ENCODE measurements at places on chromosomes 6 and 20.

DNA sequence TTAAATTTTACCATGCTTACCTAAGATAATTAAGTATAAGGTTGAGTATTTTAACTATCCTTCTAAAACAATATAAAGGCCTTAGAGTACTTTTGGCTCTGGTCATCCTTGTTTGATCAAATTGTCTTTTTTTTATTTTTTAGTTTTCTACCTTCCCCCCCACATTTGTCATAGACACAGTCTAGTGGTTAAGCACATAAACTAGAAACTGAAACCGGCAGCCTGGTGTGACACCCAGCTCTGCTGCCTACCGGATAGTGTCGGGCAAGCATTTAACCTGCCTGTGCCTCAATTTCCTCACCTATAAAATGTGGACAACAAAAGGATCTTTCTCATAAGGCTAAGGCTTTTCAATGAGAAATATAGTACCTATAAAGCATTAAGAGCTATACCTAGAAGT is 21.6 kb upstream of the TULP4 start:
- DNase-seq = peak; percentile 11

GRCh38 chr20:46566125-46566524 is 15.7 kb upstream of the OCSTAMP start:
- no peak for DNase-seq

DNA sequence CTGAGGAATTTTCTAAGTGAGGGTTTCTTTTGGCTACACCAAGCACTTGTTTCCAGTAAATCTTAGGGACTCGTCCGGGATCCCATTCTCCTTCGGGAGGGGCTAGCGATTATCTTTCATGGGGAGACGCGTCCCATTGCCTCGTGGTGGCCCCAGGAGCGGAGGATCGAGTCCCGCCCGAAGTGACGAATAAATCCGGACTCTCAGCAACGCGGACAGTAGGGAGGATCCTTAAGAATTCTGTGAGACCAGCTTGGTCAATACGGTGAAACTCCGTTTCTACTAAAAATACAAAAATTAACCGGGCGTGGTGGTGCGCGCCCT is 69.1 kb upstream of the PRSS16 start:
- no peak for DNase-seq

GRCh38 chr6:159978291-159979135 is 9.6 kb downstream of the IGF2R start:
- no peak for DNase-seq

DNA sequence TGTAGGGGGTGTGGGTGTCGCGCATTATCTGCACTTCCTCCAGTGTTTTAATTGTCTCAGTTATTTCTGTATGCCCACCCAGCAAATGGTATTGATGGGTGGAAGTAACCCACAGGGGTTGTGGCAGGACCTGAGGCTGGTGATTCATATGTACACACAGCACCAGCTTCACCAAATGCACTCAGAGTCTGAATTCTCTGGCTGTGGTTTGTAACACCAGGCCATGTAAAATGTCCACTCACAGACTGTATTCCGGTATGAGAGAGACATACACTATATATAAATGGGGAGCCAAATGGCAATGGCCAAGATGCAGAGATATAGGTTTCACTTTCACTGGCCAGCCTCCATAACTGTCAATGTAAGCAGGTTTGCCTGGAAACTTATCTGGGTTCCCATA is 76.3 kb upstream of the FBXL4 start:
- no peak for DNase-seq

- DNase-seq = no peak
These were observed 120.0 kb downstream of the CD164 start for GRCh38 chr6:109262261-109262660.

DNA sequence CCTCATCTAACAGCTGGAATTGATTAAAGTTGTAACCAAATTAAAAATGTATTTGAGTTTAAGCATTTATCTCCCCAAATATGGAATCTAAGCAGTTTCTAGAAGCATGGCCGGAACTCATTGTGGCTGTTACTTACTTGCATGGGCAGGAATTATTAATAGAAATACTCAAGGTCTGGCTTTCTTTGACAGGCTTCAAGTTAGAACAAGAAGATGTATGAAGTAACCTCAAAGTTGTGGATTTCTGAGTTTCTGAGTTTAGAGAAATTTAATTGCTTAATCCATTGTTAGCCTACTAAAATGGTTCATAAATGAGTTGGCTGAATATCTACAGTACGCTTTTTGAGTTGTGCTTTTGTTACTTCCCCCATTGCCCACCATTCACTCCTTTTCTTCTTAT is 7.7 kb downstream of the CARMIL1 start:
- DNase-seq = no peak

GRCh38 chr6:152094992-152095592 is 287.6 kb downstream of the ESR1 start:
- DNase-seq = no peak

DNA sequence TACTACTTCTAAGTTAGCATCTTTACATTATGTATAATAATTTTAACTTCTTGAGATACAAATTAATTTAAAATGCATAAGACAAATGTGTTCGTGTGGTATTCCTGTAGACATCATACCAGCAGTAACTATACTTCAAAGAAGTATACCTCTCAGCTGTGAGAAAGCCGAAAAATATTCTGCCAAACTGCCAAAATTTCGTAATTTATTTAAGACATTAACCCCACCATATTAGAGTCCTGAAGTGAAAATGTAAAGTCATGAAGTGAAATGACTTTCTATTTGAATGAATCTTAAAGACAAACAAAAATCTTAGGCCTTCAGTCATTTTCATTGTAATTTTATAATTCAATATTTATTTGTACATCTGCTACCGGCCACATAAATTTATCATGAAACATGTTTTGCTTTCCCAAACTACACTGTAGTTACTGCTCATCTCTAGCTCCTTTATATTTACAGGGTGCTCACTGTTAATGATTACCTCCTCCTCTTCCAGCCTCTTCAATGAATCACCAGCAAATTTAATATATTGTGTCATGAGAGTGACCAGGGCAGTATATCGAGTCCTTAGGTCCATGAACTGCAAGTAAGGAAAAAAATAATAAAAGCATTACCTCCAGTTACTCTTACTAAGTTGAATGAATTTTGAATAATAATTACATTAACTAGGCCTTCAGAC is 18.5 kb downstream of the DST start:
- no peak for DNase-seq

GRCh38 chr20:3229798-3230197 is 9.2 kb downstream of the SLC4A11 start:
- no peak for DNase-seq

DNA sequence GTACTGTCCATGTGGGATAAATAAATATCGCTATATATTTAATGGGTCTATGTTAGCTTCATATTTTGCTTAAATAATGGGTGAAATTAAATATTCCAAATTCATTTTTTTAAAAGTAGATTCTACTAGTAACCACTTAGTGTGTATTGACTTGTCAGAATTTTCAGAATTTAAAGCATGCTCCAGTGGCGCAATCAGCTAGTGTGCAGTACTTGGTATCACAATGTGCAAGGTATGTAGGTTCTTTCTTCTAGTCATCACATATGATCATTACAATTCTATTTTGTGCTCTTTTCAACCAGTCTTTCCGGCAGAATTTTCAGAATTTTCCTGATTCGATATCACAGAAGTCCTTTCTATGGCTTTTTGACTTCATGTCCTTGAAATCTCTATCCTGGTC is 32.6 kb downstream of the PDE7B start:
- no peak for DNase-seq

- DNase-seq = no peak
These were observed 62.5 kb upstream of the TIAM2 start for GRCh38 chr6:154932515-154933027.

DNA sequence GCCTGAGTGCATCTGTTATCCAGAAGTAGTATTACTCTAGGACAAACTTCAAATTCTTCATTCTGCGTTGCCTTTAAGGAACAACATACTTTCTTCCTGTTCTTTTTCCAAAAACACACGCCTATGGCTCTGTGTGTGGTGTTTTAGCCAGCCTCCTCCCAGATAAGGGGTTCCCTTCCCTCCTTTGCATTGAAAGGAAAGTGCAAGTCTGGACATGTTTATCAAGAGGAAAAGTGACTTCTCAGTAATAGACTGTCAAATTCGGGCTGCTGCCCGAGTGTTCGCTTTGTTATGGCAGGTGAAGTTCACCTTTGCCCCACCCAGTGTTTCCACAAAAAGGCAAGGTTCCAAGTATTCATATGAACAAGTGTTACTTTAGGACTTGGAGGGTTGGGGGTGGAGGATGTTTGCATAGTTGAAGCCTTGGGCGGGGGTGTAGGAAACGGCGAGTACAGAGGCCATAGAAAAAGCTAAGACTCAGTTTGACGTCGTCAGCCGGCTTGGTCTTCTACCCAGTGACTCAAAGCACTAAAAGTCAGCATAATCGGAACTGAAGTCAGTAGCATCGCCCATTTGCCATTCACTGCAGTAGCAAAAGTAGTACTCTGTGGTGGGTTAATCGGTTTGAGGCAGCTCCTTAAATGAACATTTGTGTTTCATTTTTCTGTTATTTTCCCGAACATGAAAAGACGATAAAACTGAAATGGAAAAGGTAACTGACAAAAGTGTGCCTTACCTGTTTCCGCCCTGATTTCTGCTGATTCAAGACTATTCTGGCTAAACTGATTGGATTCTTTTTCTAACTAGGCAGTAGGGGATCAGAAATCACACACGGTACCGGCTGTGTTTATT is 12.5 kb downstream of the PRDM1 start:
- DNase-seq = peak; percentile 81

GRCh38 chr6:163152701-163153100 is 261.8 kb upstream of the QKI start:
- no peak for DNase-seq

- DNase-seq = no peak
These were observed 136.2 kb upstream of the INSM1 start for GRCh38 chr20:20231528-20232298.

DNA sequence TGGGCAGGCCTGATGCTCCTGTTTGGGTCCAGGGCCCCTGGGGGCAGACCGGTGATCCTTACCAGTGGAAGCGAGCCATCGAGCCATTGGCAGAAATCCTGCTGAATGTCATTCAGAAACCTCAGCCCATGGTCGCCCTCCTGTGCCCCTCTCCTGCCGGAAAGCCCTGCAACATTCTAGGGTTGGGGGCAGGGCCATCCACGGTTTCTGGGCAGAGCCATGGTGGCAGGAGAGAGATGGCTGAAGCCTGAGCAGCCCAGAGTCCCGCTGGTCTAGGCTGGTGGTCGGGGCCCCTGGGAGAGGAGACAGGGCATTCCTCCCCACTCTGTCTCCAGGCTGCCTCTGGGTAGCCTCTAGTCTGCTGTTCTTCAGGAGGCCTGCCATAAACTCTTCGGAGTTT is 19.6 kb upstream of the CHMP4B start:
- DNase-seq = no peak

GRCh38 chr20:1567392-1568162 is 10.1 kb upstream of the SIRPD start:
- no peak for DNase-seq

GRCh38 chr6:8831366-8832152 is 396.2 kb upstream of the SLC35B3 start:
- no peak for DNase-seq

GRCh38 chr6:155240905-155241600 is 22.8 kb upstream of the CLDN20 start:
- no peak for DNase-seq

DNA sequence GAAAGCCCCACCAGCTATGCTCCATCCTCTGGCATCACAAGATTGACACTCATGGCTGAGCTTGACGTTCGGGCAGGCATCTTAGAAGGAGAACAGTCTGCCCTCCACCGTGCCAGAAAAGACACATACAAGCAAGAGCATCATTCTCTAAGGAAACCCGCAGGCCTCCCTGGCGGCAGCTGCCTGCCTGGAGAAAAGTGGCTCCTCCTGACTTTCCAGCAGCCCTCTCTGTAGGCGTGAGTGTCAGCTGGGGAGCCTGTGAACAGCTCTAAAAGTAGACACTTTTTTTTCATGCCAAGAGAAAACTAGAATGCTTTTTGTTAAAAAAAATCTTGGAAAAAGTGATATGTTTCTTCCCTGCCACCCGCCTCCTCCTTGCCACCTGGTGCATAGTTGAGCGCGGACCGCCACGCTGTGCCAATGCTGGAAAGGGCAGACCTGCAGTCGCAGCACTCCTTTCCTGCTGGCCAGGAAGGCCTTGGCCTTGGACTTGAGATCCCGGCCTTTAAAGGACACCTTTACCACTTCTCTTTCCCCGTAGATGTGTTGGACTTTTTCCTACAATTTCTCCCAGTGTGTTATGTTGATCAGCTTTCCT is 29.7 kb upstream of the INSM1 start:
- no peak for DNase-seq

- no peak for DNase-seq
These were observed 15.4 kb upstream of the PREX1 start for GRCh38 chr20:48843057-48843806.

- no peak for DNase-seq
These were observed 97.0 kb downstream of the TRERF1 start for GRCh38 chr6:42354702-42355101.

DNA sequence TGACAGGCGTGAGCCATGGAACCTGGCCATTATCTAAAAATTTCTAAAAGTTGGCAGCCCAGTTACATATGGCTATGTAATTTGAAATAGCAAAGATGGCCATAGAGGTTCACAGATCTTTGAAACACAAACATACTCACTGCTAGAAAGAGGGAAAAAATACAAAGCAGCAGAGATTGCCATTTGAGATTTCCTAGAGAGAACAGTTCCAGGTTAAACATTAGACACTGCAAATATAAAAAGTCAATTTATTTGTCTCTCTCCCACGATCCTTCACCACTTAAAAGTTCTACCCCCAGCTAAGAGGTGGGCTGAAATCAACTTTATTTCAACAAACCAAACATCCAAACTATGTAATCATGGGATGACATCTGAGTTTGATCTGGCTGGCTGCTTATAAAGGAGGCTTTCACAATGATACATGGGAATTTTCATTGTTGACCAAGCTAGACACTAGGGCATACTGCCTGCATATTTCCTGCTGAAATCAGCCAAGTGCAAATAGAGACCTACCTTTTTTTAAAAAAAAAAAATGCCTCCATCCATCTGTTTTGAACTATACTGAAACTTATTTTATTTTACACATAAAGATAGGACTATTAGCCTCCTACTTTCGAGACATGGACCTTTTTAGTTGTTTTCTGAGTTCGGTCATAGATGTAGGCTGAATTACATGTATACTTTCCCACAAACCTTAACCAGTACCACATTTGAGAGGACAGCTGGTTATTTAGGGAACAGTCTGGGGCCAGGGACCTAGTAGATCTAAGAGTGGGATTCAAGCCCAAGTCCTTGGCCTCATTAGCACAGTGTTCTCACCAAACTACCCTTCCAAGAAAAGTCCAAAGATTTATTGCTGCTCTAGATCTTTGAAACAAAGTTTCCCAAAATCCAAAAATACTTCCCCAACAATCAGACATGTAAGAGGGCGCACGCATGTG is 16.6 kb downstream of the DCDC2 start:
- DNase-seq = no peak

GRCh38 chr6:75499640-75500039 is 6.0 kb upstream of the FILIP1 start:
- DNase-seq = no peak

- no peak for DNase-seq
These were observed 51.2 kb upstream of the LYRM2 start for GRCh38 chr6:89689732-89690131.

Measured in activated CD4-positive, alpha-beta T cell treated with anti-CD3 and anti-CD28 coated beads, Interleukin-2, amount 50 U/mL, for 24 hours (primary cell).